Left lung (tissue), 14 donors: ENCODE measurements at places on chromosomes 1 and 21.

DNA sequence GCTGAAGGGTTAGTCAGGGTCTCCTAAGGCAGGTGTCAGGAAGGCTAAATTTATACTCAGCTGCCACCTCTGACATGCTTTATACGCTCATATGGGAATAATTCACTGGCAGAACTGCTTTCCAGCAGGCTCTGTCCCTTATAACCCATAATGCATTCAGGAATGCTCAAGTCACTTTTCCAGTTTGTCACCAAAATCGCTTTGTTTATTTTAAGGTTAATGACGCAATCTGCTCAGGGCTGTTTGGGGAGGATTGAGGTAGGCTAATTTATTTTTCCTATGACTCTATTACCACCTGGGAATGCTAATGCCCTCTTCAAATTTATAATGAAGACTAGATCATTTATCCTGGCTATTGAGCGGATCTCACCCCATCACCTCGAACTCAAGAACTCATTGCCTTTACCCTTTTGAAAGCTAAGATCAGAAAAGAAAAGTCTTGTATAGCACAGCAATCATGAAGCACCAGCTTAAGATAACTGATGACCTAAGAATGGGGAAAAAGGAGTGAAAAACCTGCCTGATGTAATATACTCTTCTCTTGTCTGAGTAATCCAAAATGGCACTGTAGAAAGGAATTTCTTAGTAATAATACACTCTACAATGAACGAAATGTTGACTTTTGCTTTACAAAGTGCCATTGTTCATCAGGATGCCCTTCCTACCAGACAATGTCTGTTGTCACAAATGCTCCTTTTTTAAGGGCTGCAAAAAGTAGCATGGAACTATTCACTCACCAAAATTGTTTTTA lies 97.9 kb upstream of the EXO1 start:
- DNase-seq, result no peak

DNA sequence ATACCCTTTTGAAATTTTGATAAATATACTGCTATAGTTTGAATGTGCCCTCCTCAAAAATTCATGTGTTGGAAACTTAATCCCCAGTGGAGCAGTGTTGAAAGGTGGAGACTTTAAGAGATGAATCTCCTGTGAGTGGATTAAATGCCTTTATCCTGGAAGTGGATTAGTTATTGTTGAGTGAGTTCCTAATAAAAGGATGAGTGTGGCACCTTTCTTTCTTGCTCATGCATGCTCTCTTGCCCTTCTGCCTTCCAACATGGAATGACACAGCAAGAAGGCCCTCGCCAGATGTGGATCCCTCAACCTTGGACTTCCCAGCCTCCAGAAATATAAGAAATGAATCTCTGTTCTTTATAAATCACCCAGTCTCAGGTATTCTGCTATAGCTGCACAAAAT lies 51.8 kb downstream of the CD160 start:
- DNase-seq, result no peak

DNA sequence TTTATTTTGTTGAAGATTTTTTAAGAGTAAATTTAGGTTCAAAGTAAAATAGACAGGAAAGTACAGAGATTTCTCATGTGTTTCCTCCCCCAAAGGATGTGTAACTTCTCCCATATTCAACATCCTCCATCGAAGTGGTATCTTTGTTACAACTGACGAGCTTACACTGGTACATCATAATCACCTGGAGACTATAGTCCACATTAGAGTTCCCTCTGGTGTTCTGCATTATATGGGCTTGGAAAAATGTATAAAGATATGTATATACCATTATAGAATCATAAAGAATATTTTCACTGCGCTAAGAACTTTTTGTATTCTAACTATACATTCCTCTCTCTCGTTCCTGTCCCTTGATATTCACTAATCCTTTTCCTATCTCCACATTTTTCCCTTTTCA lies 203.7 kb downstream of the AMY1C start:
- no peak for DNase-seq

DNA sequence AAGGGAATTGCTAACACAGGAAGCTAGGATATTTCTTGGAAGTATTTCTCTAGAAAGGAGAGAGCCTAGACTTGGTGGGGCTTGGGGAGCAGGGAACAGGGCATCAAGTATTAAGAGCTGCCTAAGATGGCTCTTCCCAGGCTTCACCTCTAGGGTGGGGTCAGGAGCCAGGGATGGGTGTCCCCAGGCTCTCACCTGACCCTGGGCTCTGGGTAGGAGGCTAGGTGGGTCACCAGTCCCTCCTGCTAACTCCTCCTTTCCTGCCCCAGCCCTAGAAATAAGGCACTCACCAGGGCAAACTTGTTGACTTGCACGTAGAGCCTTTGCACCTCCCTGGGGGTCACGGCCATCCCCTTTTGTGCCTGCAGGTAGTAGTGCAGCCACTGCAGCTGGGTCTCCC lies 15.0 kb downstream of the ETNK2 start:
- no peak for DNase-seq
